ENCODE measurements at places on chromosomes 6 and 20.

DNA sequence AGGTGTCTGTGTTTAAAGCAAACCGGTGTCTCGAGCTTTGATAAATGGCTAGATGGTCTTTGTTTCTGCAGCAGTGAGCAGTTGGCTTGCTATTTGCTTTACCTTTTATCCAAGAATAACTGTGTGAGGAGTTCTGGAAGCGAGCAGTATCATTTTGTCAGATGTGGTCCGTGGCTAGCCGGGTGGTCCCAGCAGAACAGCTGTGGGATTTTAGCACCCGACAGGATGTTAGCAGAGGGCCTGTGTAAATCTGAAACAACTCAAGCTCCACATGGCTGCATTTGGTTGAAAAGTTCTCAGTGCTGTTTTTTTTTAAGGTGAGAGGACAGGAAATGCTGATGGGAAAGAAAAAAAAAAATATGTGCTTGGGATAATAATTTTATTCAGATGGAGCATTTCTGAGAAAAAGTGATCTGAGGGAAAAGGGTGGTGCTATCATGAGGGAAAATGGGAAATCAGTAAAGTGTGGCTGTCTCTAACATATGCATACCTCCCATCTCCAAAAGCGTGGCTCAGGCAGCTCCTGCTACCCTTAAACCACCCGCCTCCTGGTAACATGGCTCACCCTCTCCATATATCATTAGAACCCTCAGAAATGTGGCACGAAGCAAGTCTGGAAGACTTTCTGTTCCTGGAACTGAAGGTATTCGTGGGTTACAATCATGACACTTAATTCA lies 215.4 kb downstream of the TSHZ2 start:
- DNase-seq: no peak

DNA sequence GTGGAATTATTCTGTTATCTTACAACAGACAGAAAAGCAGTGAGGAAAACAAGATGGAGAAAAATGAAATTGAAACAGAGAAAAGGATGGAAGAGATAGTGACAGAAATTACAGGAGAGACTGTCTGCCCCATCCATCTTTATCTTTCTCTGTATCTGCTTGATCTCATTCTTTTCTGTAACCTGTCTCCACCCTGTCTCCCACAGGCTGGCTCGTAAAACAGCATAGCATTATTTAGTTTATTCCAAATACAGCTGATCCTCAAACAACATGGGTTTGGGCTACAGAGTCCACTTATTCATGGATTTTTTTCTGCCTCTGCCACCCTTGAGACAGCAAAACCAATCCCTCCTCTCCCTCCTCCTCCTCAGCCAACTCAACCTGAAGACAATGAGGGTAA lies 482.3 kb upstream of the JARID2 start:
- no peak for DNase-seq

GRCh38 chr20:5168651-5169396 lies 42.0 kb downstream of the CDS2 start:
- no peak for DNase-seq

DNA sequence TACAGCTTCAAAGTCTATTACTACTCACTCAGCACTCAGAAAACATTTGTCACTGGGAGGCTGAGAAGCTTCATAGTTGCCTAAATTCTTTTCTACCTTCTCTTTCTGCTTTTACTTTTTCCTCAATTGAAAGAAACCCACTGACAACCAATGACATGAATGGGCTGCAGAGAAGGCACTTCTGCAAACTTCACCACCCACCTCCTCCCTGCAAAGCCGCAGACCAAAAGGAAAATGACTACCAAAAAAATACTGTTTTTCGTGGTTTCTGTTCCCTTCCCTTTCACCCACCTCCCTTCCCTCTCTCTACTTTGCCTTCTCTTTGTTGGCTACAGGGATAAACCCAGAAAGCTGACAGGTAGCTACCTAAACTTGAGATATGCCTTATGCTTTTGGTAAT lies 3.2 kb downstream of the GNAS-AS1 start:
- DNase-seq: no peak

DNA sequence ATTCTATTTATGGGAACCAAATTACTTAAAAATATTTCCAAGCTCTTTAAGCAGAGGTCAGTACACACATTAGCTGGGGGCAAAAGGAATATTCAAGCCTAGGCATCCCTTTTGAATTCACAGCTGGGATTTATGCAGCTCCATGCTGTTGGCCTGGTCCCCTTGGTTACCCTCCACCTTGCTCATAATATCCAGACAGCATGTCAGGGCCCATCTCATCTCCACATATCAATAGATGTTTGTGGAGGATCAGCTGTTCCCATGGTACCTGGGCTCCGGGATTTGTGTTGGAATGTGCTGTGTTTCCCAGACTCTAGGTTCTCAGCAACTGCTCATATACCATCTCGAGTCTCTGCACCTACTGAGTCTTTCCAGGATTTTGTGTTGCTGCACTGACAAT lies 534.8 kb downstream of the BMP2 start:
- no peak for DNase-seq

DNA sequence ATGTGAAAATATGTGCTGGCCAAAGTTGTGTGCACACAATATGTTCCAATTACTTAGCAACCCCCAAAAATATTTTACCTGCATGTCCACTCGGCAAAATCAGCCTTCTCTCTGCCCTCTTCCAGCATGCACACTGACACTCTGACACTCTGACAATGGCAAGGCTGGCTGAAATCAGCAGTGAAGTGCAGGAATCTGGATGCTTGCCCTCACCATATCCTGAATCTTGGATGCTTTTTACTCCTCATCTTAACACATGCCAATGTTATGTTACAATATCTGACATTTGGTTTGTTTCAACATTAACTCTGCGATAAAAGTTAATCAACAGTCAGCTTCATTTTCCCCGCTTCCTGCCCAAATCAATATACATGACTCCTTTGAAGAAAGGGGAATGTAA lies 203.2 kb downstream of the COL9A1 start:
- DNase-seq: no peak

- DNase-seq: no peak
Observed at GRCh38 chr20:38997622-38998021, 35.5 kb downstream of the DHX35 start.

- no peak for DNase-seq
Observed at GRCh38 chr20:62929051-62929538, 2.8 kb upstream of the DIDO1 start.

Measured in stimulated activated CD8-positive, alpha-beta memory T cell treated with anti-CD3 and anti-CD28 coated beads, Interleukin-12 subunit alpha, Interleukin-12 subunit beta, amount 100 ng/mL, for 1 hour (primary cell).